ENCODE measurements at places on chromosomes 2 and 18. TPM values are rescaled to one million over a fixed set of nuclear protein-coding genes. Genes with fewer than 3 reads are reported as not detected.

DNA sequence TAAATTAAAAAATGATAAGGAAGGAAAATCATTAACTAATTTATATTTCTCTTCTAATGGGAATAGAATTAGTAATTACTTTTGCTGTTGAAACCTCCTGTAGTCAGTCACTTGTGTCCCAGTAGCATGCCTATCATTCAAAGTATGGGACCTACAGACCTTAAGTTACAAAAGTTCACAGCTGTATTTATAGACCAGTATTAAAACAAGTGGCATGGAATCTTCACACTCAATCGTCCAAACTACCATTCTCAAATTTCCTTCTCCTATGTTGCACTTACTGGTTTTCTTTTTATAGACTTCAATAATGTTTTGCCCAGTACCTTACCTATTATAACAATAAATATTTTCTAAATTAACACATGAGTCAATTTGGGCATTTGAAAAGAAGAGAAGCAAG, 639.9 kb downstream of the ERBB4 start:
- no peak for DNase-seq

DNA sequence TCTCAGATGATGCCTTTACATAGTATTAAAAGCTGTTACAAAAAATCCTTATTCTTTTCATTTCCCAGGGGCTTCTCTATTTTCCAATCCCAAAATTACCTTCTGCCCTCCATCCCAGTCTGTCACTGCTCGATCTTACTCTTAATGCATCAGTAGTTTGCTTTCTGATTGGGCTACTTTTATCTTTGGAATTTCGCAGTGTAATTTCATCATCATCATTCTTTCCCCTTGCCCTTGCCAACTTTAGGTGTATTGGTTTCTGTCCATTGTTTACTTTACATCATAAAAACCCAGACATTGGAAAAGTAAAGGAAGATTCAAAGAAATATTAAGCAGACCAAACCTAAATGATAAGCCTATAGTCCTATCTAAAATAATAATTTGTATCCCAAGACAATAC, 457.2 kb downstream of the PIK3C3 start:
- no peak for DNase-seq

DNA sequence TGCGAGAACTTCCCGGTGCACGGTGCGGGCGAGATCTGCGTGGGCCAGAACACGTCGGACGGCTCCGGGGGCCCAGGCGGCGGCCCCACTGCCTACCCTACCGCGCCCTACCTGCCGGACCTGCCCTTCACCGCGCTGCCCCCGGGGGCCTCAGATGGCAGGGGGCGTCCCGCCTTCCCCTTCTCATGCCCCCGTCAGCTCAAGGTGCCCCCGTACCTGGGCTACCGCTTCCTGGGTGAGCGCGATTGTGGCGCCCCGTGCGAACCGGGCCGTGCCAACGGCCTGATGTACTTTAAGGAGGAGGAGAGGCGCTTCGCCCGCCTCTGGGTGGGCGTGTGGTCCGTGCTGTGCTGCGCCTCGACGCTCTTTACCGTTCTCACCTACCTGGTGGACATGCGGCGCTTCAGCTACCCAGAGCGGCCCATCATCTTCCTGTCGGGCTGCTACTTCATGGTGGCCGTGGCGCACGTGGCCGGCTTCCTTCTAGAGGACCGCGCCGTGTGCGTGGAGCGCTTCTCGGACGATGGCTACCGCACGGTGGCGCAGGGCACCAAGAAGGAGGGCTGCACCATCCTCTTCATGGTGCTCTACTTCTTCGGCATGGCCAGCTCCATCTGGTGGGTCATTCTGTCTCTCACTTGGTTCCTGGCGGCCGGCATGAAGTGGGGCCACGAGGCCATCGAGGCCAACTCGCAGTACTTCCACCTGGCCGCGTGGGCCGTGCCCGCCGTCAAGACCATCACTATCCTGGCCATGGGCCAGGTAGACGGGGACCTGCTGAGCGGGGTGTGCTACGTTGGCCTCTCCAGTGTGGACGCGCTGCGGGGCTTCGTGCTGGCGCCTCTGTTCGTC, 1.7 kb downstream of the FZD7 start:
- peak; percentile 39 for DNase-seq

- DNase-seq = peak; percentile 31
Observed at GRCh38 chr2:133718688-133719201, 150.5 kb upstream of the NCKAP5 start.

- no peak for DNase-seq
Observed at GRCh38 chr2:67991456-67991855, 71.3 kb downstream of the C1D start.

DNA sequence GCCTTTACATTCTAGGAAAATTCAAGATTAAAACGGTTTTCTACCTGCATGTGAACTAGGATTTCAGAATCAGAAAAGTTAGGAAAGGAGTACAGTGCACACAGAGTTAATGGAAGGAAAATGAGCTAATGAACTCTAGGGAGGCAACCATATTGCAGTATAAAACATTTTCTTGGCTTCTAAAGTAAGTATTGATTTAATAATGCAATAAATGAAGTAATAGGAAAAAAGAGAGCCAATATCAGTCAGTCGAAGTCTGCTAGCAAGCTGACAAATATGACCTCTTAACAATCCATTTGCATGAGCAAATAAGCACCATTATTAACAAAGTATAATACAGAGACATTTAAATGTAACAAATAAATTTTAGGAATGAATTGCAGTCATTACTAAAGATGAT, 80.2 kb upstream of the COL3A1 start:
- DNase-seq = no peak

DNA sequence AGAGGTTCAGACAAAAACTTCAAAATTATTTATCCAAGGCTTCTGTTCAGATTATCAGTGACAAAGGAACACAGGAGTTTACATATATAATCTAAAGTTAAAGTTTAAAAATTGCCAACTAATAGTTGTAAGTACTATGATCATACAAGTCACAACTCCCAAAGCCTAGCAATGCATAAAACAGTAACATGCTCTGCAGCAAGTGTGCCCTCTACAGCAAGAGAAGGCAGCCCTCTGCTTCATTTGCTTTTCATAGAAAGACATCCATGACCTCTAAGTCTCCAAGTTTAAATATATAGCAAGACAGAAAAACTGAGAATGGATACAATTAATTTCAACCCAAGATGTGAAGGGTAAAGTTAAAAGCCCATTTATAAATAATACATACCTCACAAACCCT, 13.3 kb downstream of the RAB1A start:
- no peak for DNase-seq

GRCh38 chr2:133253793-133254192, 314.5 kb downstream of the NCKAP5 start:
- DNase-seq = no peak

GRCh38 chr2:225502971-225503370, 103.5 kb downstream of the NYAP2 start:
- no peak for DNase-seq

- DNase-seq = no peak
Observed at GRCh38 chr2:175318542-175318941, 137.0 kb upstream of the ATP5MC3 start.

DNA sequence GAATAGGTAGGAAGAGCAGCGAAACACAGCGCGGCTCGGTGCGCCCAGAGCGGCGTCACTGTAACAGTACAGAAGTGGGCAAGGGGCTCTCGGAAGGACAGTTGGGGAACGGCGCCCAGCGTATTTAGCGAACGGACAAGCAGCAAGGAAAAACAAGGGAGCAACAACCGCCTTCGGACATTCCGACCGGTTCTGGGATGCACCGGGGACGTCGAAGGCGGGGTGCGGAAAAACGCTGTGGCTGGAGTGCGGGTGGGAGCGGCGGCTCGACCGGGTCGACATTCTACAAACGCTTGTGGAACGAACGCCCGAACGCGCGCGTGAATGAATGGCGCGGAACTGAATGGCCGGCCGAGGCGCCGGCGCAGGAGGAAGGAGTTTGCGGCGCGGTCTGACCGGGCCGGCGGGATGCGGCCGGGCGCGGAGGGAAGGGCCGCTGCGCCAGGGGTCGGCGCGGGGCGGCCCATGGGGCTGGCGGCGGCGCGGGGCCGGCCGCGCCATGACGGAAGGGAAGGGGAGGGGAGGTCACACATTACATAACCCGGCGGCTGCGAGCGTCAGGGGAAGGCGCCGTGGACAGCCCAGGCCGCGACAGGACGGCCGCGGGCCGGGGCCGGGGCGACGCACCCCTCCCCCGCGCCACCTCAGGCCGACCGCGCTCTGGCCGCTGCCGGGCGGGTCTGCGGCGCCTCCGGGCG, 605 bp downstream of the REV1 start:
- peak; percentile 77 for DNase-seq

DNA sequence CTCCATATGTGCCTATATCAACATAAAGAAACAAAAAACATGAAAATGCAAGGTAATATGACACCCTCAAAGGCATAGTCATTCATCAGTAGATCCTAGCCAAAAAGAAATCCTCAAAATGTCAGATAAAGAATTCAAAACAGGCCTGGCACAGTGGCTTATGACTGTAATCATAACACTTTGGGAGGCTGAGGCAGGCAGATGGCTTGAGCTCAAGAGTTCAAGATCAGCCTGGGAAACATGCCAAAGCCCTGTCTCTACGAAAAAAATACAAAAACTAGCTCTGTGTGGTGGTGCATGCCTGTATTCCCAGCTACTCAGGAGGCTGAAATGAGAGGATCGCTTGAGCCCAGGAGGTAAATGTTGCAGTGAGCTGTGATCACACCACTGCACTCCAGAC, 284.6 kb upstream of the KLHL29 start:
- DNase-seq = no peak

DNA sequence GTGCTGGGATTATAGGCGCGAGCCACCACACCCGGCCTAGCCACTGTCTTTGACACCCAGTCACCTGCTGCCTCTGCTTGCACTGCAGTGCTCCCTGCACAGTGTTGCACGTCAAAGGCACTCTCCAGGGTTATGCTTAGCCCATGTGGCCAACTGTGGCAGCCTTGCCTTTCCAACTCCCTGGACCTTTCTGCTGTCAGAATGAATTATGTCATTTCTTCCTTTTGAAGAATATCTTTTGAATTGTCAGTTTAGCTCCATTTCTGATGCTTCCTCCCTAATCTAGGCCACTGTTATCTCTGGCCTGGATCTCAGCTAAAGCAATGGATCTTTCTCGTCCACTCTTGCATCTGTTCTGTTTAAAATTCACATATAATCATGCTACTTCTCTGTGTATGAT, 29.3 kb upstream of the LRRTM1 start:
- no peak for DNase-seq

GRCh38 chr2:187302586-187302985, 145.5 kb downstream of the CALCRL start:
- DNase-seq = no peak

DNA sequence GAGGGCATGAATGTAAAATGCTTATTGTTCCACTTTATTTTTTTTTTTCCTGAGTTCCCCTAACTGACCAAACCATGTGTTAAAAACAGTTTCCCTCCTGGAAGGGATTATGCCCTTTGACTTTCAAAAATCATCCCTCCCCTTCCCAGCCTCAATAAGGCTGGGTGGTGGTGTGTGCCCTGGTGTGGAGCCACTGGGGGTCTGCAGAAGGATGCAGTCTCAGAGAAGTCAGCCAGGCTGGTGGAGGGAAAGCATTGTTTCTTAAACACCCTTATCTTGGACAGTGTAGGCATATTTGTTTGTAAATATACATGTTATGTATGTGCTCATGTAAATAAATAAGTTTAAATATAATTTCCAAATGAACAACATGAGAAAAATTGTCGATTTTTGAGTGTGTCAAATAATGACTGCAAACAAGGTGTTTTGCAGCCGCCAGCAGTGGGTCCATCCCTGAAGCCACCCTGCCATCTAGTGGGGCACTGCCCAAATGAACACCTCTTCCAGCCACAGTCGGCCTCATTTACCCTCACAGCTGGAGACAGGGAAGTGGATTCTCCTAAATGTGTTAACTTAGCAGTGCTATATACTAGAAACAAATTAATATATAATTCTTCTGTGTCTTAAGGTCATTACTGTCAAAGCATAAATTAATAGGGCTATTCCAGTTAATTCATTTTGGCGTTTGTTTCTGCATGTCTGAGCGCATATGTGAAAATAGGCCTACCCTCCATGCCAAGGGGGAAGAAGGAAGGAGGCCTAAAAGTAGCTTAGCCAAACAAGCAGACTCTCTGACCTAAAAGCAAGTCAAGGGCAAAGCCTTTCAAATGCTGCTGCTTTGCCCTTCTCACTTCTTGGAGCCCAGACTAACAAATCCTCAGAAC, 209.6 kb upstream of the PIK3C3 start:
- DNase-seq = peak; percentile 72

DNA sequence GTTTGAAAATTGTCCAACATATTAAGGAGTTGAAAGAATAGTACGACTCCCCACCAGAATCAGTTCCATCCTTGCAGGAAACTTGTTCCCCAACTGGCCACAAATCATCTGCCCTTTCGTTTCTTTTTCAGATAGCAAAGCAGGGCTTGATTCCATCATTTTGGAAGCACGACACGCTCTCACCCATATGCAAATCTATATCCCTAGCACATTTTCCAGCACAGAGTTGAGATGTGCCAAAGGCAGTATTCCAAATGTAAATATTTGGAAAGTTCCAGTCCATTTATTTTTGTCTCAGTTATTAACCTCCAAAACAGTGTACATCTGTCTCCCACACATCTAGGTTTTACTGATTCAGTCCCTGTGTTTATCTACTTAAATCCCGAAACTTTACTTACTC, 128.8 kb upstream of the BCL2L11 start:
- no peak for DNase-seq

DNA sequence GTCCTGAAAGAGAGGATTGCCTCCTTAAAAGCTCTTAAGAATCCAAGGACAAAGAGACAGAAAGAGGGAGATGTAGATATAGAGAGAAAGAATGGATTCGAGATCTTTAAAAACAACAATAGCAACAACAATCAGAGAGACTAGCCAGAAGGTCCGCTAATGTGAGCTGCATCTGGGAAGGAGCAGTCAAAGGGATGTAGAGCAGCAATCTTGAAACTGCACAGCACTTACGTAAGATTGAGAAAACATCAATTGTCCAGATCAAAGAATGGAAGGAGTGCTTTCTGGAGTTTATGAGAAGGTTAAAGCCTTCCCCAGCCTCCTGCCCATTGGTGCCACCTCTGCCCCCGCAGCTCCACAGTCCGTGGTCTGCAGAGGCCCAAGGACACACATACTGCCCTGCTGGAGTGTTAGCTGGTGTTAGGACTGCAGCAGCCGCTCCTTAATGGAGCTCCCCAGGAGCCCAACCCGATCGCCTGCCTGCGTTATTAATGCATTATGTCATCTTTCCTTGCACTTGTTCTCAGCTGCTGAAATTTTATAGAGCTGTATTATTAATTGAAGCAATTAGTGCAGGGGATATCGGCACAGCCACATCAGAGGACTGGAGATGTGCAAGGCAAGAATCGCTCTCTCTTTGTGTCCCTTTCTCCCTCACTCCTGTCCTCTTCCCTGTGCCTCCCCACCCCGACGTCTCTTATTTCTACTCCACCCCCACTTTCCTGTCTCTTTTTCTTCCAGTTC, 94.2 kb upstream of the STPG4 start:
- DNase-seq = no peak

GRCh38 chr2:175903384-175903936, 98.6 kb downstream of the LNPK start:
- no peak for DNase-seq

Gene CEP192
- total RNA-seq = 20.7 TPM

Gene PXDN
- total RNA-seq = 30.2 TPM

Gene ALPG
- not detected for total RNA-seq

Gene CCDC150
- total RNA-seq = 0.61 TPM

Gene SPHKAP
- under 0.01 TPM for total RNA-seq

Gene DCDC2C
- total RNA-seq = not detected

Gene CD8B2
- not detected for total RNA-seq

Gene MERTK
- 87.6 TPM for total RNA-seq

Gene LAMA1
- 0.14 TPM for total RNA-seq
